ENCODE measurements at places on chromosomes 7 and 10.

DNA sequence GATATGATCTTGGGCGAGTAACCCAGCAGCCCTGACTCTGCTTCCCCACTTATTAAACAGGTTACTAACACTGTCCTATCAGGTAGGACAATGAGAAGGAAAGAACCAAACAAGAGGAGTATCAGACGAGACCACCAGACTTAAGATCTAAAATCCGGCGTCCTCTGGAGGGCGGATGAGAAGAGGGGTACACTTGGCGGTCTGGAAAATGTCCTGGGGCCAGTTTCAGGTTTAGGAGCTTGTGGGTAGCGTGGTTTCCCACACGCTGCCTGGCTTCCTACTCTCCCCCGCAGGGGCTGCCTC is 635 bp downstream of the ZNF32 start:
- DNase-seq, result no peak

GRCh38 chr10:13439313-13440184 is 89.3 kb downstream of the BEND7 start:
- DNase-seq, result peak; percentile 12

GRCh38 chr7:116957874-116958273 is 4.6 kb downstream of the ST7 start:
- DNase-seq, result no peak

DNA sequence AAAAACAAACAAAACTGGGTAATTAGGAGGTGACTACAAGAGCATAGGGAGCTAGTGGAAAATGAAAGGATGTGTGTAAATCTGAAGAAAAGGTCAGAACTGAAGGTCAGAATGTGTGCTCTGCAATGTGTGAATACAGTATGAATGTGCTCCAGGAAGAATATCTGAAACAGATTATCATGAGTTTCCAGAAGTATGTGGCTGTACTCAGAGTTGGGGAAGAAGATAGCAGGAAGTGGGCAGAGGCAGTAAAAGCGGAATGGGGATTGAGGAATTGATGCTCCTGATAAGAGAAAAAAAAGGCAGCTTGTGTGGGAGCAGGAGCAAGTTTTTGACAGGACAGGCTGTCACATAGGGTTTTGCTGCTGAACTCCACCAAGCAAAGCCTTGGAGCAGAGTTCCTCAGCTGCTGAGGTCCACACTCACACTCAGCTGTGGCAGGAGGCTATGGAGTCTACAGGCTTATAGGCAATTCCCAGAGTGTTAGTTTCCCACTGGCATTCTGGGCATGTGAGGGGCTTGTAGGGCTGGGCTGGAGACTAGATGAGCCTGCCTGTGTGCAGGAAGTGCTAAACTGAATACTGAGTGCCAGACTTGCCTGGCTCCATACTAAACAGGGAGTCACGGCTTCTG is 22.9 kb downstream of the H2AZ2 start:
- DNase-seq, result no peak

GRCh38 chr7:16070806-16071205 is 350.5 kb downstream of the CRPPA start:
- DNase-seq, result no peak

Measured in activated CD4-positive, alpha-beta T cell treated with anti-CD3 and anti-CD28 coated beads for 48 hours (primary cell).